ENCODE measurements at places on chromosomes 3 and 15. TPM values are rescaled to one million over a fixed set of nuclear protein-coding genes. Genes with fewer than 3 reads are reported as not detected.

Gene CHAC1
- total RNA-seq: 1.3 TPM

Gene DNASE1L3
- 4.5 TPM for total RNA-seq

DNA sequence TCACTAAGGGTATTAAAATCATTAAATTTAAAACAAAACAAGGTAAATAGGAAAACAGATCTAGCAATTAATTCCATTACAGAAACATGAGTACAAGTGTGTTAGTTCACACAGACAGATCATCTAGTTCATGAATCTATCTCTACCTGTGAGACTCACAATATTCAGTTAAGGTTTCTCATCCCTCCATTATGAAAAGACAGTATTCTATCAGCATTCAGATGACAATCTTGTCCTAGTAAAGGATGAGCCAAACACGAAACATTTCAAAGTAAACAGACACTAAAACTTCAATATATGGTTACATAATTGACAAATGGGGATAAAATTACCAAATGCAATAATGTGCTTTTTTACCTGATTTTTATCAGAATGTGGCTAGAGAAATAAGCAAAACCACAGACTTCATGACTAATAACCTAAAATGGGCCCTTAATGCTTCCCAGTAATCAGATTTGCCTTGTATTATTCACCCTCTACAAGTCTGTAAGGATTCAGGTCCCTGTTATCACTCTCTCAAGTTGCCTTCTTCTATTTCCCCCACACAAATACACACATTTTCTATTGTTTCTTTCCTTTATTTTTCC is 126.8 kb downstream of the DLG1 start:
- DNase-seq: no peak

DNA sequence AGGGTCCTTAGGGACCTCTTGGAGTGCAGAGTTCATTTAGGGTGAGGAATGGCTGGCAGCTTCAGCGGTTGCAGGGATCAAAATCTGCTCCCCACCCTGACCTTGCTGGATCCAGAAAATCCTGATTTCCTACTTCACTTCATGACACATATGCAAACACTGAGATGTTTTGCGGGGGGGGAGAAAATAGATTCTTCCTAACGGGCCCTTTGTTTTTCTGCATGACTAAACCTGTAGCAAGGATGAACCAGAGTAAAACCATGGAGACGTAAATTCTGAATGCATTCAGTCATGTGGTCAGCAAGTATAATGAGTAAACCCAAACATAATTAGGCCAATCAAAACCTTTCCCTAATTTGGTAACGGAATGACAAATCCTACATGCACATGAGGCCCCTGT is 20.0 kb upstream of the RBP1 start:
- no peak for DNase-seq

Gene ATP8B4
- total RNA-seq: 2.5 TPM

- DNase-seq: peak; percentile 25
These were observed 1.3 kb downstream of the INKA1 start for GRCh38 chr3:49804141-49805041.

DNA sequence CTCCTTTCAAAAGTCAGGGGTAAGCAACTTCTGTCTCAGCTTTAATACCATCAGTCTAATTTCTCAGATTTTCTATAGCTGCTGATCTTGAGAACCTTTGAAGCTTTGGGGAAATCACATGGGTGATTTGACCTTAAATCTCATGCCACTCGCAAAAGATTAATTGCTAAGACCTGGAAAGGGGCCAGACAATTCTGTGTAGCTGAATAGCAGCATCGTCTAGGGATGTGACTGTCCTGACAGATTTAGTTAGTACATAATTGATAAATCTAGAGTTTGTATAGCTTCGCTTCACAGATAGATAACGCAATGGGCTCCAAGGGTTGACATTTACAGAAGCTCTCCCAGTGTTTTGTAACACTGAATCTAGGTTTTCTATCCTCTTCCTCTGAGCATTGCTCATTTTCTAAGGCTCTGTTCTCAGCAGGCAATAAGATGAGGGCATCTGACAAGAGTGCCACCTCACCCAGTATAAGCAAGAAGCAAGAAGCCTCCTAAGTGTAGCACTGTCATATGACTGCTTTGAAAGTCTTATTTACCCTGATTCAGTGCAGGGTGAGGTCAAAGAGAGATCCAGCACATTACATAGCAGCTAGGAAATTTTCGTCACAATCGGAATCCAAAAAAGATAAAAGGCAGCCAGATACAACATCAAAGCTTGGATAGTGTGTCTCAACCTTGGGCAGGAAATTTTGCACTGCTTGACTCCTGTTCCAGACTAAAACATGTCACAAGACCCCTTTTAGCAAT is 47.7 kb upstream of the DUT start:
- DNase-seq: no peak

DNA sequence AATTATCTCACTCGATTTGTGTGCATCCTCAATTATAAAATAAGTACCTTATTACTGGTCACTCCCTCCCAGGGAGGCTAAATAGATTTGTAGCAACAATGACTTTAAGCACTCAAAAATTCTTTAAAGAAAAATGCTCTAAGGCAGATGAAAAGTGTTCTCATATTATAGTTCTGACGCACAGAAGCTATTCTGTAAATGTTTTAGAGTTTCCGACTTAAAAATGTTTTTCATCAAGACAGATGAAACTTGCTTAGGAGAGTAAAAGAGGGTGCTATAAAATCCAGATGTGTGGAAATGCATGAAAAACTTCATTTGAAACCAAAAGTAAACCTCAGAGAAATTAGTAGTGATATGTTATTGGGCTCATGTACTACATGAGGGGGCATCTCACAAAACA is 398.4 kb upstream of the KCNMB2 start:
- DNase-seq: no peak

- DNase-seq: no peak
These were observed 19.7 kb downstream of the NIPA1 start for GRCh38 chr15:22806156-22806555.

GRCh38 chr3:139353920-139354556 is 10.2 kb downstream of the MRPS22 start:
- no peak for DNase-seq

Gene SNURF
- 94.6 TPM for total RNA-seq

- DNase-seq: no peak
These were observed 48.5 kb upstream of the RAB6B start for GRCh38 chr3:133944181-133944580.

Gene HYAL3
- 1.2 TPM for total RNA-seq

- DNase-seq: no peak
These were observed 31.5 kb upstream of the MLF1 start for GRCh38 chr3:158539414-158540014.

Gene SH2D7
- not detected for total RNA-seq

DNA sequence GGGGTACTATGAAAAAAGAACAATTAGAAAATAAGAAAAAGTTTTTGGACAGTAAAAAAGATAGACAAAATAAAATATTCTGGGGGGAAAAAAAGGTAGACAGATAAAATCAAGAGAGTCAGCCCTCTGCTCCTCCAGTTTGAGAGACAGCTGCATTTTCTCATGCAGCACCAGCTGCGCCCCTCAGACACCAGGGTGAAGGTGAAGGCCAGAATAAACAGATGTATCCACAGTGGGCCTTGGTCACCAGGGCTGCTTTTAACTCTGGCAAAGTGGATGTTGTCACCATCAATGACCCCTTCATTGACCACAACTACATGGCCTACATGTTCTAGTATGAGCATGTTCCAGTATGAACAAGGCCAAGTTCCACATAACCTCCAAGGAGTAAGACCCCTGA is 13.9 kb upstream of the RNF7 start:
- no peak for DNase-seq

Gene PRTG
- 0.69 TPM for total RNA-seq

GRCh38 chr15:49984436-49984835 is 134.6 kb downstream of the ATP8B4 start:
- DNase-seq: no peak

Gene CYP11A1
- 0.27 TPM for total RNA-seq

GRCh38 chr3:111621535-111621934 is 26.4 kb upstream of the ZBED2 start:
- DNase-seq: no peak

GRCh38 chr15:77440378-77440999 is 19.8 kb downstream of the HMG20A start:
- DNase-seq: no peak

Gene CDHR4
- total RNA-seq: not detected

Gene WNT7A
- not detected for total RNA-seq

- DNase-seq: no peak
These were observed 121.0 kb downstream of the P3H2 start for GRCh38 chr3:189999718-190000117.

GRCh38 chr3:21398461-21398860 is 352.5 kb downstream of the ZNF385D start:
- no peak for DNase-seq

DNA sequence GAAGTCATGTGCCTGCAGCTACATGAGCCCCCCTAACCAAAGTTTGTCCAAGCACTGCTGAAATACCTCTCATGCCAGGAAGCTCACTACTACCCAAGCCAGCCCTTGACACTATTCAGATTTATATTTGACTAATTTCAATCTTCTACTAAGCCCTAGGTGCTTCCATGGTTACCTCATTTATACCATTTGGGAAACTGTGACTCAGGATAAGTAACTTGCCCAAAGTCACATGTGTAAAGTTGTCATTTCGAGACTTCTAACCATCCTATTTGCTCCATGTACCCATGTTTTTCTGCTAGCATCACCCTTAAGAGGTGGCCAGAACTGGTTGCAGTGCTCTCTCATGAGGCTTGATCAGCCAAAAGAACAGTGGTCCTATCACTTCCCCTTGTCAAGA is 20.7 kb upstream of the TIMP4 start:
- DNase-seq: no peak

DNA sequence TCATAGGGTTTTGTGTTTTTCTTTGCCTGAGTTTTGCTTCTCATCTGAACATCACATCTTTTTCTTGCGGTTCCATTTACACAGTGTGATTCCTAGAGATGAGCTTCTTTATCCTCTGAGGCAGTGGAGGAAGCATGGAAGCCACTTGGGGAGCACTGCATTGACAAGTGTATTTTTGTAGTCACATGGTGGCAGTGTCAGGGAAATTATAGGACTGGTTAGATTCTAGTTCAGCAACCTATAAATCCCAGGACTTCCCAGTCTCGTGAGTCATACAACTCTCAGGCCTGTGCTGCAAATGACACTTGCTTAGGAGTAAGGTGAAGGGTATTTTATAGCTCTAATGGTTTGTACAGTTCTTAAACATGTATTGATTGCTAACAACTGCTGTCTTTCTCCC is 58.4 kb downstream of the RBM6 start:
- no peak for DNase-seq

Gene C3orf18
- total RNA-seq: 57.2 TPM

DNA sequence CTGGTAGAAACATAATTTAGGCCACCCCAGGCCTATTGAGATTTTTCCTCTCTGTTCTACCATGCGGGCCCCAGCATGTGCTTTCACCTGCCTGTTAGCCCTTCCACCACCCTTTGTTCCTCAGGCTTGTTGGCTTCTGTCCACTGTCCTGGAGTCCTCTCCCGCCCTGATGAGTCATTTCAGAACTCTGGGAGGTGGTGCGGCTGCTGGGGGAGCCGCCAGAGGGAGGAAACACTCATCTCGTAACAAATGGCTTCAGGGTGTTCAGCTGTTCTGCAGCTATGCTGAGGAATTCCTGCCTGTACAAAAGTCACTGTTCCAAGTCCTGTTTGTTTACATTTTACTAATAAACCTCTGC is 36.3 kb downstream of the LRTM1 start:
- DNase-seq: peak; percentile 74

- DNase-seq: peak; percentile 63
These were observed 1.3 kb downstream of the DNAH1 start for GRCh38 chr3:52317208-52318000.

DNA sequence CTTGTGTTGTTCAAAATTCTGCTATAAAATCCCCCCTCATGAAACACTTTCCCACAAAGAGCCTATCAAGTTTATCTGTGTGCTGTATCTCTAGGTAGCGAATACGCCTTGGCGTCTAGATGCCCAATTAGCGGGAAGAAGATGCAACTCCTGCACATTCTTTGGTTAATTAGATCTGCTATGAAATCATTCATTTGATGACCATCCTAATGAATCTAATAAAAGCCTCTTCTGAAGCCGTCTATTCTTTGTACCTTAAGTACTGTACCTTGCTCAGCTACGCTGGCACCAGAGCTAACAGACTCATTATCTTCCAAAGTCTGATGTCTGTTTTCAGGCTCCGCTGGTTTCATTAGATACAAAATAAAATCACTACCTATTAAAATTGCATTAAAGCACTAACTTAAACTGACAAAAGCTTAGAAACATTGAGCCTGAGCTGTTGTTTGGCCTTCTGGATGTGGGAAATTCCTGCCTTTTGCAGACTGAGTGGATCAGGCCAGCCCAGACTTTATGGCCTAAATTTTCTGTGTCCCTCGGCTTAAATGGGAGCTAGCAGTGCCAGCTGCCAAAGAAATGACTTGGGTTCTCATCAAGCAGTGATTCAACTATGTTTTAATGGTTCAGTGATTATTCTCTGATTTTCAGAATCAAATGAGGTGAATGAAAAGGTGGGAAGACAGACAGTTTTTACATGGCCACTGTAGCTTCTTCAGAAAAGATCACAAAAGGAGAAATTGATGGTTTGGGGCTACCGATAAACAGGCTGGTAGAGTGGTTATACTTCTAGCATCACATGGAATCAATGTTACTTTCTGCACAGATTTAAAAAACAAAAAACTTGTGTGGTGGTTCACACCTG is 28.4 kb upstream of the CHST2 start:
- no peak for DNase-seq

GRCh38 chr3:117706037-117706436 is 996.5 kb downstream of the TUSC7 start:
- no peak for DNase-seq

- DNase-seq: no peak
These were observed 461 bp downstream of the COPB2 start for GRCh38 chr3:139388821-139389551.

DNA sequence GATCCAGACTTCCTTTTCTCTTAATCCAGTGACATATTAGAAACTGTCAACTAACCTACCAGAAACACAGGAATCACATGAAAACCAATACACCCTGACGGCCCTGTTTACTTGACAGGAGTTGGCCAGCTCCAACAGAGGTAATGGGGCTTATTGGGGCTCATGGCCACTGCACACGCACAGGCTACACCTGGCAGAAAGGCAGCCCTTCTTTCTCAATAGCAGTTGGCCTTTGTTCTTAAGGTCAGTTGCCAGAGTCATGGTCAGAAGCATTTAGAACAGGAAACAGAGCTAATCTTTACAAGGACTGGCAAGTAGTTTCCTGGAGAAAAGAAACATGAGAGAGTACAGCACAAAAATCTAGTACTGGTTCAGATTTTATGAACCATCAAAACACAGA is 181.8 kb downstream of the MAGI1 start:
- no peak for DNase-seq

- no peak for DNase-seq
These were observed 13.7 kb downstream of the TM4SF18 start for GRCh38 chr3:149319750-149320149.

Data from left ventricle myocardium inferior (tissue), 1 donor.